ENCODE measurements at places on chromosomes 2 and 18. TPM values are rescaled to one million over a fixed set of nuclear protein-coding genes. Genes with fewer than 3 reads are reported as not detected.

C2orf78 gene
- not detected for total RNA-seq

GRCh38 chr18:43012951-43013350, 102.5 kb downstream of the RIT2 start:
- no peak for DNase-seq

CRYGB gene
- total RNA-seq: not detected

GRCh38 chr2:239252801-239253200, 148.0 kb downstream of the HDAC4 start:
- DNase-seq: no peak

IDH1 gene
- 61.1 TPM for total RNA-seq

DNA sequence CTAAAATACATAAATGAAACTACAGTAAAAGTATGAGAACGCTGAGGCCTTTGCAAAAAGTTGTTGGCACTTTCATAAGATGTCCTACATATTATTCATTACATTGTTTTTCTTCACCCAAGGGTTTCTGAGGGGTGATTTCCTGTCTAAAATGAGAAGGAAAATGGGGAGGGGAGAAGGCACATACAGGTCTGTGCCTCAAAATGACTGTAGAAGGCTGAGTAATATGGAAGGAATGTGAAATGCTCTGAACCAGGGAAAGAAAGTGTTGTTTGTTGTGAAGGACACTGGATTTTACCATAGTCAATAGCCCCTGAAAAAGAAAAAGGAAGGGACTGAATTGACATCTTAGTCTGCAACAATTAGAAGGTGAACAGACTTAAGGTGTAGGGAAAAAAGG, 99.5 kb upstream of the RNF152 start:
- DNase-seq: peak; percentile 9

DNA sequence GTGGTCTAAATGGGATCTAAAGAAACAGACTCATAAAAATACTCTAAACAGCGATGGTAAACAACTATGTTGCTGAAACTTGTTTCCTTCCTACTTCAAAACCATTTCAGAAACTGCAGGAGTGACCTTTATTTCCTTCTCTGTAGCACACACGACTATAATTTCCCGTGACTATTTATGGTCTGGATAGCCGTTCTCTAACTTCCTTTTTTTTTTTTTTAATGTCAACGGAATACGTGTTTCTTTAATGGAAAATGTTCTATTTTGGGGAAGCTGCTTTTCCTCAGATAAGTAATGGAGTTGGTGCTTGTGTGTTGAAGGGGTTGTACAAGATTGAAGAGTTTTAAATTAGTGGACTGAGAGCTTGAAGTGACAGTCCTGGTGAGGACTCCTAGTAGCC, 224.1 kb downstream of the PHLPP1 start:
- DNase-seq: no peak

GRCh38 chr18:3845161-3845560, 395.2 kb downstream of the TGIF1 start:
- DNase-seq: no peak

ACMSD gene
- total RNA-seq: not detected

DNA sequence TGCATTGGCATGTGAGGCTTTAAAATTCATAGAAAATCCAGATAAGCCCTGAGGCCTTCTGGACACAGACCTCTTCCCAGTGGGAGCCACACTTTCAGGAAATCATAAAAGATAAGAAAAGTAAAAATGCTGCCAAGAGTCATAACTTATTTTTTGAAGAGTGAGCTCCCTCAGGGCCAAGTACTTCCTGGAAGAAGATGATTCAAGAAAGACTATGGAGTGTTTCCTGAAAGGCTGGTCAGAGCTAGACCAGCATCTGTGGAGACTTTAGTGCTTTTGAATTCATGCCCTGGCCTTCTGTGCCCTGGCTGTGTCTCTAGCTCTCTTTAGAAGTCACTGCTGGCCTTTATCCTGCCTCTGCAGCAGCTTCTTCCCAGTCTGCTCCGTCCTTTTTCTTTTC, 6.4 kb upstream of the XDH start:
- no peak for DNase-seq

GRCh38 chr2:147636886-147637285, 207.9 kb upstream of the ACVR2A start:
- no peak for DNase-seq

DNA sequence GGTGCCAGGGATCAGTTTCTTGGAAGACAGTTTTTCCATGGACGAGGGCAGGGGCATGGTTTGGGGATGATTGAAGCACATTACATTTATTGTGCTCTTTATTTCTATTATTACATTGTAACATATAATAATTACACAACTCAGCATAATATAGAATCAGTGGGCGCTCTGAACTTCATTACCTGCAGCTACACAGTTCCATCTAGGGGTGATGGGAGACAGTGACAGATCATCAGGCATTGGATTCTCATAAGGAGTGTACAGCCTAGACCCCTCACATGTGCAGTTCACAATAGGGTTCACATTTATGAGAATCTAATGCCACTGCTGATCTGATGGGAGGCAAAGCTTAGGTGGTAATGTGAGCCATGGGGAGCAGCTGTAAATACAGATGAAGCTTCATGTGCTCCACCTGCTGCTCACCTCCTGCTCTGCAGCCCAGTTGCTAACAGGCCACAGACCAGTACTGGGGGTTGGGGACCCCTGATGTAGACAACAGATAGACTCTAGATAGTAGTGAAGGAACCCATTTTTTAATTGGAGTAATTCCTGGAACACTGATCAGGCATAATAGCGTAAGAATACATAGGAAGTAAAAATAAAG, 41.5 kb upstream of the MC4R start:
- peak; percentile 33 for DNase-seq

DNA sequence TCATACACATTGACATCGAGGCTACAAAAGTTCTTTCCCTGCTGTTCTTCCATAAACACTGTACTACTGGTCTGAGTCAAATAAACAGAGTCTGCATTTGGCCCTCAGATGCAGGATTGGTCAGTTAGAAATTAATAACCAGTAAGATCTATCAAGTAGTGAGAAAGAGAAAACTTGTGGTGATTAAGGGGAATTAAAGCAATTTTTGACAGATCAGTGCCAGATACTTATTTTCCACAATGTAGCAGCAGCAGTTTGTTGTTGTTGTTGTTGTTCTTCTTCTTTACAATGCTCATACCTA, 85.0 kb downstream of the IKZF2 start:
- no peak for DNase-seq

- DNase-seq: peak; percentile 58
These were observed 18.9 kb upstream of the BAZ2B start for GRCh38 chr2:159635006-159635789.

DNA sequence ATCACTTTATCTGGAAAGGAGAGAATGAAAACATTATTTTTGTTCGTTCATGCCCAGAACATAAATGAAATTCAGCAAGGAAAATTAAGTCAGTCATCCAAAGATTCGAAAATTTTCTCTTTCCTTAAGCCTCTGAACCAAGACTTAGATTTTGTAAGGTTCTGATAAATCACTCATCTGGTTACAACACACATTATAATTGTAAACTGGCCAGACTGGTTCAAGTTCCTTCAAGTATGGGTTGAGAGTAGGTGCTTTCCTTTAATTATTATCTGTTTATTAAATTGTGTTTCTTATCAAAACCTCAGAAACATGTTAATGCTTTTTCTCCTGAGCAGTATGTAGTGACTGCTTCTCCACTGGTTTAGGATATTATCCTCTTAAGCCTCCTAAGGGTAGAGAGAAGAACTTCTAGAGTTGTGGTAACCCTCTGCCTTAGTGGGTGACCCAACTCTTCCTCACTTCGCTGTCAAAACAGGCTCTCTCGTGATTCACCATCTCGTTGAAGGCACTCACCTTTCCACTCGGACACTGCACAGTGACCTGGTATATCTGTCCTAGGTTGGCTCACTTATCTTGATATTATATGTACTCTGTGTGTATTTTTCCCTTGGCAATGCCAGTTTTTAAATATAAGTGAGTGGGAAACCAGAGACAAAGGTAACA, 325.9 kb downstream of the PAX3 start:
- no peak for DNase-seq

GRCh38 chr2:167177196-167177595, 288.9 kb downstream of the XIRP2 start:
- DNase-seq: no peak

GRCh38 chr2:187013058-187013457, 164.1 kb upstream of the ZSWIM2 start:
- DNase-seq: peak; percentile 55

IL1R2 gene
- not detected for total RNA-seq

DNA sequence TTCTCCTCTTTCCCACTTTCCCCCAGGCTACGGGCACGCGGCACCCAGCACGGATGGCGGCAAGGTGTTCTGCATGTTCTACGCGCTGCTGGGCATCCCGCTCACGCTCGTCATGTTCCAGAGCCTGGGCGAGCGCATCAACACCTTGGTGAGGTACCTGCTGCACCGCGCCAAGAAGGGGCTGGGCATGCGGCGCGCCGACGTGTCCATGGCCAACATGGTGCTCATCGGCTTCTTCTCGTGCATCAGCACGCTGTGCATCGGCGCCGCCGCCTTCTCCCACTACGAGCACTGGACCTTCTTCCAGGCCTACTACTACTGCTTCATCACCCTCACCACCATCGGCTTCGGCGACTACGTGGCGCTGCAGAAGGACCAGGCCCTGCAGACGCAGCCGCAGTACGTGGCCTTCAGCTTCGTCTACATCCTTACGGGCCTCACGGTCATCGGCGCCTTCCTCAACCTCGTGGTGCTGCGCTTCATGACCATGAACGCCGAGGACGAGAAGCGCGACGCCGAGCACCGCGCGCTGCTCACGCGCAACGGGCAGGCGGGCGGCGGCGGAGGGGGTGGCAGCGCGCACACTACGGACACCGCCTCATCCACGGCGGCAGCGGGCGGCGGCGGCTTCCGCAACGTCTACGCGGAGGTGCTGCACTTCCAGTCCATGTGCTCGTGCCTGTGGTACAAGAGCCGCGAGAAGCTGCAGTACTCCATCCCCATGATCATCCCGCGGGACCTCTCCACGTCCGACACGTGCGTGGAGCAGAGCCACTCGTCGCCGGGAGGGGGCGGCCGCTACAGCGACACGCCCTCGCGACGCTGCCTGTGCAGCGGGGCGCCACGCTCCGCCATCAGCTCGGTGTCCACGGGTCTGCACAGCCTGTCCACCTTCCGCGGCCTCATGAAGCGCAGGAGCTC, 35.4 kb downstream of the KCNK3 start:
- DNase-seq: no peak

DNA sequence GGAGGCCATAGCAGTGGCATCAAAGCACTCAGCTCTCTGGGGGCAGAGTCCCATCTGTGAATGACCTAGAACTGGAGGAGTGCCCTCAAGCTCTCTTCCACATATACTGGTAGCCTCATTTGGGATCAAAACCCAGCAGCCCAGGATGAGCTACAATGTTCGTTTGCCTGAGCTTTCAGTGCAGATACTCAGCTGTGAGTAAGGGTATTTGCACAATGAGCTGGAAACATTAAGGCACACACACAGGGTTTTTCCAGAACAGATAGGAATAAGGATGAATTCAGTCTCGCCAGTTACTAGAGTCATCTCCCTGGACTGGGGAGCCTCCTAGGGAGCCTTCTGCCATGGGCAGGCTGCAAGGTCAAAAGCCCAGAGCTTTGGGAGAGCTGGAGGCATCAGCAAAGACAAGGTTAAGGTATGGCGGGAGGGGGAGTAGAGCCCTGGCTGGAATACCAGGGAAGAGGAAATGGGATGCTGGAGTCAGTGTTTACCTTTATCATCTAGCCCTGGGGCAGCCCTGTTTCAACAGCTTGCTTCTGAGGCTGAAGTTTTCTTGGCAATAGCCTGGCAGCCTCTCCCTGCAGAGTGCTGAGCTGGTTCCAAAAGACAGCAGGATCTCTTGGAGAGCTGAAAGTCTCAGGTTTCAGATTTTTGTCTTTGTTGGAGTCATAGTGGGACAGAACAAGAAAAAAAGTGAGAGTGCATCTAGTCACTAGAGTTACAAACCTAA, 187.7 kb downstream of the LOXHD1 start:
- DNase-seq: no peak

CYP27A1 gene
- total RNA-seq: 3.6 TPM

NGEF gene
- total RNA-seq: not detected

CPO gene
- not detected for total RNA-seq

DNA sequence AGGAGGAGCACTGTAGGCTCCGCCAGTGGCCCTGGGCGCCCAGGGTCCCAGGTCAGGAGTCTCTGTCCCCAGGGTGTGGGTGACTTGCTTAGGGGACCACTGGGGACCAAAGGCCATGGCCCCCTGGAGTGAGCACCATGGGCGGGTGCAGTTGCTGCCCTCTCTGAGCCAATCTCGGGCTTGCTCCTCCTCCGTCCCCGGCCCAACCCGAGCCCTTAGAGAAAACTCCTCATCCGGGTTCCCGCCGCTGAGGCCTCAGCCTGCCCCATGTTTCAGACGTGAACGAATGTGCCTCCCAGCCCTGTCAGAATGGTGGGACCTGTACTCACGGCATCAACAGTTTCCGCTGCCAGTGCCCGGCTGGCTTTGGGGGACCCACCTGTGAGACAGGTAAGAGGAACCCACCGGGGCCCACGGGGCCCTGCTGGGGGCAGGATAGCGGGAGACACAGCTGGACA, 38.6 kb downstream of the SNED1 start:
- DNase-seq: no peak

FAM228A gene
- not detected for total RNA-seq

DNA sequence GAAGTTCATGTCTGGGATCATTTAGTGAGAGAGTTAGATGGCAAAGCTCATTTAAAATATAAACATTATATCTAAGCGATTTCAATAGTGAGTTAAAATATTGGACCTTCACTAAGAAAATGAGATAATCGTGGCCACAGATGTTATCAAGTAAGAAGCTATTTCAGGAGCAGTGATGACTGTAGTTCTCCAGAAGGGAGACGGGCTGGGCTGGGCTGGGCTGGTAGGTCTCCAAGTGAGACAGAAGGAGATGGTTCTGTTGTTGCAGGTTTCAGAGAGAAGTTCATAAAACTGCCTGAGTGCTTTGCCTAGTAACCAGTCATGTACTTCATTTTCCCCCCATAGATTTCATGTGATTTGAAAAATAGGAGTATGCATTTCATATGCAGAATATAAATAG, 130.1 kb upstream of the DAPL1 start:
- no peak for DNase-seq

DNA sequence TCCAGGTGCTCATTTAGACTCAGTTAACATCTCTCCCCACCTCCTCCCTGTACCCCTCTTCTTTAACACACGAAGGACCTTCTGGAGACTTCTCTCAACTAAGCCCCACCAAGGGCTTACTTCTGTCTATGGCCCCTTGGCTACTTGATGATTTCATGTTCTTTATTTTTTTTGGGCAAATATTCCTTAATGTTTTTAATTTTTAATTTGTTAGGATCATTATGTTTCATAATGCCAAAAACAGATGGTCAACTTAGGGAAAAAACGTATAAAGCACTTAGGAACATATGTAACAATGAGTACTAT, 25.9 kb downstream of the IL37 start:
- no peak for DNase-seq

FIGN gene
- 7.2 TPM for total RNA-seq
